ENCODE measurements at places on chromosomes 11 and 22. TPM values are rescaled to one million over a fixed set of nuclear protein-coding genes. Genes with fewer than 3 reads are reported as not detected.
A peak's percentile ranks its signal among the peaks of the same experiment; 100 is the strongest.

GRCh38 chr22:38684895-38685294 is 3.1 kb downstream of the TOMM22 start:
- H3K27me3 ChIP-seq: no peaks in the 10 kb centered on the region
- peaks cover 60% of the 10 kb centered on the region for H3K36me3 ChIP-seq
- H3K4me3 ChIP-seq: no peak overlapping the region
- no peak for DNase-seq

DNA sequence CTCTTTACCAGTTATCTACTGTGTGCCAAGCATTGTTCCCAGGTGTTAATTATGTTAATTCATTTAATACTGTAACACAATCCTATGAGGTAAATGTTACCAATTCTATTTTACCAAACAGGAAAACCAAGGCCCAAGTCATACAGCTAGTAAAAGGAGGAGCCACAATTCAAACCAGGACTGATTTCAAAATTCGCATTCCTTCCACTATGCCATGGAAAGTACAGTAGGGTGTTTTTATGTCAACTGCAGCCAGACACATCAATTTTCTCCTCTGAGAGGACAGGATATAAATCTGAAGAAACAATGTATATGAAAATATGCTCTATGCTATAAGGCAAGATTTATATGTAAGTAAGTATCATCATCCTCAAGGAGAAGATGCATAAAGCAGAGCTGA is 104.3 kb downstream of the RPL27A start:
- no peak for DNase-seq
- no peaks in the 10 kb centered on the region for H3K36me3 ChIP-seq
- H3K4me3 ChIP-seq: no peak overlapping the region
- peaks cover 8% of the 10 kb centered on the region for H3K4me1 ChIP-seq
- H3K27me3 ChIP-seq: no peaks in the 10 kb centered on the region

DNA sequence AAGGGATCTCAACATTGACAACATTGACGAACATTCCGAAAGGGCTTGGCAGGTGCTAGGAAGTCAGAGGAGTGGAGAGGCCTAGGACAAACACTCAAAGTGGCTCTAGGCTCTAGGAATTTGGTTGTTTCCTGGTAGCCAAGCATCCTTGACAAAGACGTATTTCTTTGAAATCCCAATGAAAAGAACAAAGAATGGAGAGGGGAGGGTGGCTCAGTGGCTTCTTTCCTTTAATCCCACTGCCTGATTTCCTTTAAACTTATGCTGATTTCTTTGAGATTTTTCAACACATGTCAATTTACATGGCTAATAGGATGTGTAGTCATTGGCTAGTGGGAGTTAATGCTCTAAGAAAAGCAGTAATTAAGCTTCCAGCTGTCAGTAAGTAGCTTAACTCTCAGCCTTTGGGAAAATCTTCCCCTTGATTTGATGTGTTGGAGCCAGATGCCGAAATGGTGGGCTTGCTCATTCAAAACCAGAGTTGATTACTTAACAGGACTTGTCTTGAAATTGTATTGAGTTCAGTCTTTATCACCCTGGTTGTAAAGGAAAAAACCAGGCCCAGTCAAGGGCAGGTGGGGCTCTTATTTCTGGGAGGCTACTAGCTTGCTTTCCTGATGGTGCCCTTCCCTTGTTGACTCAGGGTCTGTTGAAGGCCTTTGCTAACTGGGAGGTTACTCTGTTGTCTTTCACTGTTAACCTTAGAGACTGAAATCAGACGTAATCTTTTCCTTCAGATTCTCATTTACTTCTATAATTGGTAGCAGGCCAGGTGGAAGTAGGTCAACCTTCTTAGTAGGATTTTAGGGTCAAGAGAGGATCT is 44.6 kb upstream of the SORL1-AS1 start:
- no peaks in the 10 kb centered on the region for H3K27me3 ChIP-seq
- no peaks in the 10 kb centered on the region for H3K36me3 ChIP-seq
- DNase-seq: no peak
- H3K27ac ChIP-seq: no peak overlapping the region

- DNase-seq: no peak
- no peak overlapping the region for H3K27ac ChIP-seq
- H3K27me3 ChIP-seq: no peaks in the 10 kb centered on the region
- H3K4me1 ChIP-seq: peaks cover 11% of the 10 kb centered on the region
- no peaks in the 10 kb centered on the region for H3K36me3 ChIP-seq
Observed at GRCh38 chr11:44179173-44179572, 83.7 kb downstream of the EXT2 start.

GRCh38 chr11:126194121-126194543 is 17.3 kb downstream of the RPUSD4 start:
- peaks cover 17% of the 10 kb centered on the region for H3K4me1 ChIP-seq
- H3K36me3 ChIP-seq: peaks cover 67% of the 10 kb centered on the region
- peak; percentile 71 for DNase-seq
- no peak overlapping the region for H3K27ac ChIP-seq

DNA sequence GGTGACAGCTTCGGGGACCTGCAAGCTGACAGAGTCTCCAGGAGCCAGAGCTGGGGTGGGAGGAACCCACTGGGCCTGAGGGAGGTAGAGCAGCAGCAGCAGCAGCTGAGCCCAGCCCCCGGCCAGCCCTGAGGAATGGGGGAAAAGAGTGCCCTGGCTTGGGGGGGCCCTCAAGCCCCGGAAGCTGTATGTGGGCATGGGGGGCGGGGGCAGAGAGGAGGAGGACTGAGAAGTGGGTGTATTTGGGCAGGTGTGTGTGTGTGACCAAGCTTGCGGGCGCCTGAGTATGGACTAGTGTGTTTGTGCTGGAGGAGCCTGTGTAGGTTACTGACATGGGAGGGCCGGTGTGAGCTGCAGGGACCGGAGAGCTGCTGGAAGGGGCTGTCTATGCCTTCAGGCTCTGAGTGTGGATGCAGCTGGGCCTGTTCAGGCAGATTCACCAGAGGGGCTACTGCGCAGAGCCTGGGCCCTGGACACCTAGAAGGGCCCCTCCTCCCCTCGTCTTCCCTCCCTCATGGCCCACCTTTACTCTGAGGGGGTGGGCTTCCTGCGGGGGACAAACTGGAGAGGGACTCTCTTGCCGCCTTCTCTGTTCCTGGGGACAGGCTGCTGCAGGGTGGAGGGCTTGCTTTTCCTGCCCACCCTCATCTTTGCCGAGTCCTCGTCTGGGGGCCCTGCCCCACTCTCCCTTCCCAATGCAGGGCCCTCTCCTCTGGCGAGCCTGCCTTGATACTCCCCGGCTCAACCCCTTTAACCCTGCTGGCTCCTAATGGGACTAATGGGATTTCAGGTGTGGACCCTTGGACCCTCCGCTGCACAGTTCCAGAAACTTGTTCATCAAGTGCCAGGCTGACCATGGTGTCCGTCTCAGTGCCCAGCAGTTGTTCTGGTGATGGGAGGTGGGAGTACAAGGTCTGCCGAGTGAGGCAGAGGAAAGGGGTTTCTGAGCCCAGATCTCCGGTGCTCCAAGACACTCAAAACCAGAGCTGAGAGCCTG is 28.2 kb downstream of the ST3GAL4 start:
- no peak overlapping the region for H3K4me3 ChIP-seq
- H3K4me1 ChIP-seq: peaks cover 23% of the 10 kb centered on the region
- DNase-seq: no peak
- H3K27ac ChIP-seq: no peak overlapping the region

GRCh38 chr11:8168485-8169257 is at the start of gene RIC3:
Gene RIC3, minus strand, starts transcription at chr11:8169025. Its CDS starts 36 bp downstream, at chr11:8168989.
- H3K4me3 ChIP-seq: no peak within 1 kb of the TSS
- DNase-seq: no peak
- H3K4me1 ChIP-seq: no peaks in the 10 kb centered on the region
- H3K27ac ChIP-seq: no peak within 1 kb of the TSS

Gene DGAT2
- polyA plus RNA-seq: 0.45 TPM

All from muscle of leg (tissue), 16 donors.